ENCODE measurements at places on chromosomes 1 and 21.

- DNase-seq = no peak
Measured at GRCh38 chr1:186327331-186327730, 47.7 kb downstream of the TPR start.

DNA sequence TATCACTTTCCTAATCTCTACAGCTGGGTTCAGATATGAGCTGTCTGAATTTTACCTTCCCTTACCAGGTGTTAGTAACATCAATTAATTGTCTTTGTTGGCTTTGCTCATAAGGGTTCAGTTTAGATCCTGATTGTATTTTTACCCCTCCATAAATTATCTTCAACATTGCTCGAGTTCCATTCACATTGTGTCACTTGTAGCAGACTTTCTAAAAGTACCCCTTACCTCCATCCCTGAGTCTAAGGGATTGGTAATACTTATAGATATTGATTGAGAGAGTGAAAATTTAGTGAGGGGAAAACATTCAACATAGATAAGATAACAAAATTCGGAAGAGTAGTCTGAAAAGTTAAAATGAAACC is 7.3 kb downstream of the RASAL2 start:
- no peak for DNase-seq

DNA sequence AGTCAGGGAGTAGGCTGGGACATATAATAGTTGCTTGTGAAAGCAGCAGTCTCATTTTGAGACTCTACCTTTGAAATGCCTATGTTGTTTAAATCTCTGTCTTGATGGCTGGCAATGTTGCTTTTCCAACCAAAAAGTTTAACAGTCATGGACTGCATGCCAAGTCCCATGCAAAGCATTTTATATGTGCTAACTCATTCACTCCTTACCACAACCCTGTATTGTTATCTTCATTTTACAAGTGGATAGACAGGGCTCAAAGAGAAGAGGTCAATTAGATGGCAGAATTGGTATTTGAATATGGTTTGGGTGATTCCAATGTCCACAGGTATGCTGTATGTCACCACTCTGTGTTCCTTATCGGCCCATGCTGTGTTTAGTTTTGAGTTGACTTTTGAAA is 331.4 kb upstream of the USP24 start:
- no peak for DNase-seq

GRCh38 chr1:173661763-173662162 is 7.9 kb downstream of the ANKRD45 start:
- DNase-seq = no peak

GRCh38 chr1:67280696-67281095 is 27.0 kb upstream of the IL12RB2 start:
- DNase-seq = no peak

Measured in NCI-H2107 (cell line).